Liver (tissue), 10 donors: ENCODE measurements at places on chromosomes 13 and 19.

- DNase-seq: peak; percentile 73
Measured at GRCh38 chr19:16446724-16447368, 24.9 kb downstream of the EPS15L1 start.

DNA sequence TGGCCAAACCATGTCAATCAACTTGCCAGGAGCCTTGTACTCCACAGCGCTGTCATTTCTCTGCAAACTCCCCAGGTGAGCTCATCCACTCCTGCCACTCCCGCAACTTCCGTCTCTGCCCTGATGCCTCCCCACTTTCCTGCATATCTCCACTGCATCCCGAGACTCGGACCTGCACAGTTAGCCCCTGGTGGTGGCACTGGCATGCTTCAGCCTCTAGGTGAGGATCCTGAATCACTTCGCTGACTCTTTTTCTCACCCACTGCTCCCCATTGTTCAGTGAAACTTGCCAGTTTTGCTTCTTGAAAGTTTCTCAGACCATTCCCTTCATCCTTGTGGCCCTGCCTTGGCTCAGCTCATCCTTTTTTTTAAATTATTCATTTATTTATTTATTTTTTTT is 3.4 kb upstream of the CTU1 start:
- DNase-seq: no peak

GRCh38 chr13:29105779-29106178 is 285.6 kb downstream of the MTUS2 start:
- DNase-seq: no peak

DNA sequence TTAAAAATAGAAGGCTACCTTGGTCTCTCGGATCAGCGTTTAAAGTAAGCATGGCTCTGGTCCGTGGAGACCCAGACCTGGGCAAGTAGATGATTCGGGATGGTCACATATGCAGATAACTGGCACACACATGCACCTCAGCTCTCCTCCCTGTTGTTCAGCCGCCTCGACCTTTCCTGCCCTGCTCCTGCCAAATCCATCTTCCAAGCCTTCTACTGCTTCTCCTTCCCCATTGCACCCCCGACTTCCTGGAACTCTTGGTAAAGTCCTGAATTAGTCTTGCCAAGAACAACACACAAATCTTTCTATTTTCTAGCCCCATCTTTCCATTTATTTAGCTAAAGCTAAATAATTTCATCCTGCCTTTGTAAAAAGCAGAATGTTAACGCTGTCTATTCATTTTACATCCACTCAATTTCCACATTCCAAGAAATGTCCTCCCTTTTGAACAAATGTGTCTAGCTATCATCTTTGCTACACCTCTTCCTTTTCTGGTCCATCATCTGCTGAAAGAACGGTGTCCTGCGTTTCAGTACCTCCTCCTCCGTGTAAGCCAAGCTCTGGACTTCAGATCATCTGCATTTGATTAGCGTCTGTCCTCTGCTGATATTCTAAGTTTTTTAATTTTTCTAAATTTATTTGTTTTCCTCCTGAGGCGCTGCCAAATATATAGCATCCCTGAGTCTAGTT is 92.5 kb downstream of the ZIC5 start:
- no peak for DNase-seq

- DNase-seq: peak; percentile 43
Measured at GRCh38 chr19:46984077-46985010, 35.3 kb upstream of the NPAS1 start.

- DNase-seq: no peak
Measured at GRCh38 chr13:109840201-109840892, 54.0 kb upstream of the IRS2 start.

- DNase-seq: no peak
Measured at GRCh38 chr13:113962975-113963374, 10.9 kb downstream of the C13orf46 start.

DNA sequence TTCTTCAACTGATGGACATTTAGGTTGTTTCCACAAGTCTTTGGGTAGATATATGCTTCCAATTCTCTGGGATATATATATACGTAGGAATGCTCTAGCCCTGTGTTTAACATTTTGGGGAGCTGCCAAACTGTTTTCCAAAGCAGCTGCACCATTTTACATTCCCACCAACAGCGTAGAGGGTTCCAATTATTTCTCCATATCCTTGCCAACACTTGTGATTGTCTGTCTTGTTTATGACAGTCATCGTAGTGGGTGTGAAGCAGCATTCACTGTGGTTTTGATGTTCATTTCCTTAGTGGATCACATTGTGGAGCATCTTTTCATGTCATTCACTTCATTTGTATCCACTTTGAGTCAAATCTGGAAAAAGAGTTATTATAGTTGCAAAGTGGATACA is 4.7 kb upstream of the CBLC start:
- no peak for DNase-seq

GRCh38 chr19:4539693-4540581 is at the start of gene LRG1:
Gene LRG1, minus strand, starts transcription at chr19:4540036. Its CDS starts 23 bp downstream, at chr19:4540013.
- peak; percentile 66 for DNase-seq

- DNase-seq: no peak
Measured at GRCh38 chr19:32337084-32337808, 8.2 kb upstream of the ZNF507 start.

GRCh38 chr19:10602330-10603083 is 15.4 kb upstream of the AP1M2 start:
- peak; percentile 93 for DNase-seq

- DNase-seq: no peak
Measured at GRCh38 chr19:18294467-18294864, 13.0 kb upstream of the JUND start.

DNA sequence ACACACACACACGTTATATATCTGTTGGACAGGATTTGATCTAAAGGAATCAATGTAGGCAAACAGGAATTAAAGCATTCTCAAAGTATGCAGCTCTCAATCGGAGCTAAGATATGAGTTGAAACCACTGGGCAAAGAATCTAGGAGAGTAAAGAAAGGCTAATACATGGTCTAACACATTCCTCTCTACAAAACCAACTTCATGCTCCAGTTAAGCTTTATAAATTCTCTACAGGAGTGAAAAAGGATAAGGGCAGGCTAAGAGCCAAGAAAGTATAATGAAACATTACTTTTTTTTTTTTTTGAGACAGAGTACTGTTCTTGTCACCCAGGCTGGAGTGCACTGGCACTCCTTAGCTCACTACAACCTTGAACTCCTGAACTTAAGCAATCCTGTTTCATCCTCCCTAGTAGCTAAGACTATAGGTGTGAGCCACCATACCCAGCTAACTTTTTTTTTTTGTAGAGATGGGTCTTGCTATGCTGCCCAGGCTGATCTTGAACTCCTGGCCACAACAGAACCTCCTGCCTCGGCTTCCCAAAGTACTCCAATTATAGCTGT is 10.6 kb downstream of the FBXL3 start:
- no peak for DNase-seq

- DNase-seq: no peak
Measured at GRCh38 chr19:17319473-17320238, 10.3 kb downstream of the DDA1 start.

DNA sequence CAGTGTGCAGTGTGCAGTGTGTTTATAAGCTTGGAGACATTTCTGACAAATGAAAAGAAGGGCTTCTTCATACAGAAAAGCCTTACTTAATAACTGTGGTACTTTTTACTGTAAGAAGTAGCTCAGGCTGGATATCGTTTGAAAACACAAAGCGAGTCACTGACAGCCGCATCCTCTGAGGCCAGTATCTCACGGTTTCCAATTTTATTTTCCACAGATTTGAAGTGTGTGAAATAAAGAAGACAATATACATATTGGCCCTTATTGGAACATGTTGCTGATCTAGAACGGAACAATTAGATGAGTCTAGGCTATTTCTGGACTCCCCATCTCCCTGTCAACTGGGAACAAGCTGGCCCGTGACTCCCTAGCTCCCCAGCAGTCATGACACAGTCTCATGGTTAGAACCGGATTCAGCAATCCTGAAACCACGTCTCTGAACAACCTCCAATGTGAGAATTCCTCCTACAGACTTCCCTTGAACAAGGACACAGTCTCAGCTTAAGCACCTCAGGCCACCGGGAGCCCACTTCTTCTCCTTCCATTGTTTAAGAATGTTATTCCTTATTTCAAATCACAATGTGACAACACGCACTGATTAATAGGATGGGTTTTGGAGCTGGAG is 484.5 kb downstream of the COG6 start:
- no peak for DNase-seq

GRCh38 chr19:19643158-19644053 is at the start of gene GMIP:
Gene GMIP, minus strand, starts transcription at chr19:19643657. Its CDS starts 128 bp downstream, at chr19:19643529.
- peak; percentile 83 for DNase-seq

- peak; percentile 42 for DNase-seq
Measured at GRCh38 chr19:38304352-38304865, 358 bp downstream of the C19orf33 start.

- DNase-seq: no peak
Measured at GRCh38 chr13:25738342-25739196, 313.2 kb downstream of the SHISA2 start.

DNA sequence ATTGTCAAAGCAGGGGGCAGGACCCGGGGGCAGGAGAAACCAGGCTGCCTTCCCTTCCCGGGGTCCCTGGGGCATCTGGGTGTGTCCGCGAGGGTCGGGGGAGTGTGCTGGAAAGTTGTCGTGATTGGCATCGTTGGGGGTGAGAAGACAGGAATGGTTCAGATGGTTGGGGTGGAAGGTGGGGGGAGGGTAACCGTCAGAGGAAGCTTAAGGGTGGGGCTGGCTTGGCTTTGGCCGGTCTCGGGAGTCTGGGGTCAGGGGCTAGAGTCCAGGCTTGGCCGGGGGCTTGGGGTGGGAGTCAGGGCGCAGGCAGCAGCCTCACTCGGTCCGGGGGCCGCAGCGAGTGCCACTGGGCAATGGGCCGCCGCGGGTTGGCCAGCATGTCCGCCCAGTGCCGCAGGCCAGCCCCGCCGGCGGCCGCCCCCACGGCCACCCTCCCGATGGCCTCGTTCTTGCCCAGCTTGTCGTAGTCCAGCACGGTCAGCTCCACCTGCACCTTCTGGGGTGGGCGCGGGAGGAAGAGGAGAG is 6.8 kb upstream of the DNAAF3 start:
- no peak for DNase-seq

DNA sequence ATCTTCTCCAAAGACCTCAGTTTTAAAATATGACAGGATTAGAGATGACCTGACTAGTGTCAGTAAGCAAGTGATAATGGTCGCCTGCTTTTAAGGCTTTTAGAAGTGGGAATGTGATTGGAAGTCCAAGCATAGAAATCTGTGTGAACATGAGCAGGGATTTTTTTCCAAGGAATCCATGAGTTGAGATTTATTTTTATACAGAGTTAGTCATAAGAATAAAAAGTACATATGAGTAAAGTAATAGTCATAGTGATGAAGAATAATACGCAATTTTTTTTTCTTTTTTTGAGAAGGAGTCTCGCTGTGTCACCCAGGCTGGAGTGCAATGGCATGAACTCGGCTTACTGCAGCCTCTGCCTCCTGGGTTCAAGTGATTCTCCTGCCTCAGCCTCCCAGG is 1.6 kb downstream of the ZNF546 start:
- DNase-seq: no peak

DNA sequence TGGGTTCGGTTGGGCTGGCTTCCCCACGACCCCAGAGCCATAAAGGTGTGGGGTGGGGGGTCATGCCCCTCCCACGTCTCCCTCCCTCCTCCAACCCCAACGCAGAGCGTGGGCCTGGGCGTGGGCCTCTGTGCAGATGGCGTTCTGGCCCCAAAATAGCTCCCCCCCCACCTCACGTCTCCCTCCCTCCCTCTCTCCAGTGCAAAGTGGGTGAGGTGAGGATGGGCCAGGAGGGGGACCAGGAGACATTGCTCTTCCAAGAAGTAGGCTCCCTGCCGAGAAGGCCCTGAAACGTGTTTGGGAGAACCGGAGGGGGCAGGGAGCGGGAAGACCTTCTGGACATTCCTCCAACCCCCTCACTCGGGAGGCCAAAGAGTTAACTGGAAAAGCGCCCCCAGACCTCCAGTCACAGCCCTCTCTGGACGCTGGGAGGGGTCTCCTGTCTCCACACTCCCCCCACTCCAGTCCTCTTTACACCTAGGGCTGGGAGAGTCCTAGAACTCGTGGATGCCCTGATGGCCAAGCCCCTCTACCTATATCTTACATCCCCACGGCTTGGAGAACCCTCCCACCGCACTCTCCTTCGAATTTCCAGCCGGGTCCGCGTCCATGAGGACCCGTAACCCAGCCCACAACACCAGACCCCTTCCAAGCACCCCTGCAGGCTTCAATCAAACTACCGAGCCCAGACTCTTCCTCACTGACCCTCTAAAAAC is 855 bp downstream of the UNC13A start:
- no peak for DNase-seq

DNA sequence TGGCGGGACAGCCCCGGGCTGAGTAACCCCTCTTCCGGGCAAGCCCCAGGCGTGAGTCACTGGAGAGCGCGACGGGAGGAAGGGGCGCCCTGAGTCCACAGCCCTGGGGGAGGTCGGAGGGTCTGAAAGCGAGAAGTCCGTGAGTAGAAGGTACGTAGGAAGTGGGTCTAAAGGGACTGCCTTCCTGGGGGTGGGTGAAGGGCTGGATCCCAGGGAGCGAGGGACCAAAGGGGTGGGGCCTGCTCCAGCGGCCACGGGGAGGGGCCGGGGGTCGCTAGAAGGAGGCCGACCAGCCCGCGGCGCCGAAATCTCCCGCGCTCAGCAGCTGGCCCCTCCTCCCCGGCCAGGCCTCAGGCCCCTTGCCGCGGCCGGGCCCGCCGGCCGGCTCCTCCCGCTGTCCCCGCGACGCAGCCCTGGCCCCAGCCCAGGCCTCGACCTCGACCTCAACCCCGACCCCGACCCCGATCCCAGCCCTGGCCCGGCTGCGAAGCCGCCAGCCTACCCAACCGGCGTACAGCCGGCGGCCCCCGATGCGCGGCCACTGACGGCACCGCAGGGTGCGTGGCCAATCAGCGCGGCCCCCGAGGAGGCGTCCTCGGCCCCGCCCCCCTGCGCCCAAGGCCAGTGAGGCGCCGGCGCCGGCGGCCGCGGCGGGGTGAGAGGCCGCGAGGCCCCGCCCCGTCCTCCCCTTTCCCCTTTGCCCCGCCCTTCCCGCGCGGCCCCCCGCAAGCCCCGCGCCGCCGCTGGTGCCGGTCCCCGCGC is 22.6 kb downstream of the IPO5 start:
- peak; percentile 92 for DNase-seq

DNA sequence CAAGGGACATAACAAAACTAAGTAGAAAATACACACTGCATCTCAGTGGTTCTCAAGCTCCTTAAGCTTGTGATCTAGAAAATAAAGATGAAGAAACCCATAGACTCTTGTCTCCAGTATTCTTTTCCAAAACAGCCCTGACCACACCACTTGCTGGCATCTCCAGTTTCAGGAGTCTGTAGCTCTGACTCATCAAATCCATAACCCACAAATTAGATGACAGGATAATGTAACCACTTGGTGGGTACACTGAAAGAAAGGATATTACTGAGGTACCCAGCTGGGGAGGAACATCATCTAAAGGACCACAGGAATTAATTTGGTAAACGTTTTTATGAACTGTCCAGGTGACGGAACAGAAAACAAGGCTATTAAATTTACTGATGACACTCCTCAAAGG is 214.7 kb downstream of the VWA8 start:
- no peak for DNase-seq
